ENCODE measurements at places on chromosomes 12 and 14. TPM values are rescaled to one million over a fixed set of nuclear protein-coding genes. Genes with fewer than 3 reads are reported as not detected.
A peak's percentile ranks its signal among the peaks of the same experiment; 100 is the strongest.

ZDHHC22 gene
- not detected for total RNA-seq

DNA sequence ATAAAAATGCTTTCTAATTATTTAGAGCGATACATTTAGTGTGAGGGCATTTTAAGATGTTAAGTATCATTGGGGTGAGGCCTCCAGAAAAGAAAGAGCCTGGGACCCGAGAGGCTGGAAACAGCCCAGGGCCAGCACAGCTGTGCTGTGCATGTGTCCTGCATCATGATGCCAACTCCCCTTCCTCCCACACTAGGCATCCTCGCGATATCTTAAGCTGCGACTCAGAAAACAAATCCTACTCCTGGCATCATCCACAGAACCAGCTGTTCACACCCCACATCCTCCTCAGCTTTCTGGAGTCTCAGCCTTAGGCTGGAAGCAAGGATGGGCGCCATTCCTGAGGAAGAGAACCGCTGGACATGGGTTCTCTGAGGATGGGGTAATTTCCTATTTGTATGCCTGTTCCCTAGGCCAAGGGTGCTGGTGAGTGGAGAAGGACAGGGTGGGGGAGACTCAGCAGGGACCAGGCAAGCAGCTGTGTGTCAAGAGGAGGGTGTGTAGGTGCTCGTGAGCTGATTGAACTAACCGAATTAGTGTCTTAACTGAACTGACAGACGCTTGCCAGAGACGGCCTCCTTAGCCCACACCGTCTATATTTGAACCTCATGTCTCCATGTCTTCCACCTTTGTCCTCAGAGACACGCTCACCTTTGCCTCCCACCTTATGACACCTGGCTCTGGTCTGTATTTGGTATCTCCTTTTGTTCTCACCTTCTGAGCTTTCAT lies 15.6 kb upstream of the MCRS1 start:
- no peak overlapping the region for H3K4me3 ChIP-seq
- H3K27me3 ChIP-seq, result no peaks in the 10 kb centered on the region
- no peaks in the 10 kb centered on the region for H3K4me1 ChIP-seq
- DNase-seq, result no peak
- H3K36me3 ChIP-seq, result no peaks in the 10 kb centered on the region

DNA sequence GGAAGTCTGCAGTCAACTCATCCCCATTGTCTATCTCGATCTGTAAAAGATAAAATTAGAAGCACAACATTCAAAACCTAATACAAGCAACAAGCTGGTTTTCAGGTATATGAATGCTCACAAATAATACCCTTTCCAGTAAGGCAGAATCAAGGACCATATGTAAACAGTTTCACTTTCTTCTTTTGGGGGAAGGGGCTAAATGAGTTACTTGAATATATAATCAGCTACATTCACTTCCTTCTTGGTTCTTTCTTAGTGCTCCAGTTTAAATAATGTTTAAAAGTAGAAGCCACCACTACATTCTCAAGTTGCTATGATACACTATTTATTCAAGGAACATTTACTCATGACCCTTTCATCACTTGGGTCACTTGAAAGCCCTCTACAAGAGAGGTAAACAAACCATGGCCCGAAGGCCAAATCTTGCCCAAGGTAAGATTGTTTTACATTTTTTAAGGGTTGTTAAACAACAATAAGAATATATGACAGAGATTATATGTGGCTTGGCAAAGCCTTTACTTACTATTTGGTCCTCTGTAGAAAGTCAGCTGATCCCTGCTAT lies 10.3 kb downstream of the TWF1 start:
- H3K27me3 ChIP-seq, result no peaks in the 10 kb centered on the region
- no peak for DNase-seq
- no peaks in the 10 kb centered on the region for H3K4me1 ChIP-seq

RNASE1 gene
- 1,186 TPM for total RNA-seq

DNA sequence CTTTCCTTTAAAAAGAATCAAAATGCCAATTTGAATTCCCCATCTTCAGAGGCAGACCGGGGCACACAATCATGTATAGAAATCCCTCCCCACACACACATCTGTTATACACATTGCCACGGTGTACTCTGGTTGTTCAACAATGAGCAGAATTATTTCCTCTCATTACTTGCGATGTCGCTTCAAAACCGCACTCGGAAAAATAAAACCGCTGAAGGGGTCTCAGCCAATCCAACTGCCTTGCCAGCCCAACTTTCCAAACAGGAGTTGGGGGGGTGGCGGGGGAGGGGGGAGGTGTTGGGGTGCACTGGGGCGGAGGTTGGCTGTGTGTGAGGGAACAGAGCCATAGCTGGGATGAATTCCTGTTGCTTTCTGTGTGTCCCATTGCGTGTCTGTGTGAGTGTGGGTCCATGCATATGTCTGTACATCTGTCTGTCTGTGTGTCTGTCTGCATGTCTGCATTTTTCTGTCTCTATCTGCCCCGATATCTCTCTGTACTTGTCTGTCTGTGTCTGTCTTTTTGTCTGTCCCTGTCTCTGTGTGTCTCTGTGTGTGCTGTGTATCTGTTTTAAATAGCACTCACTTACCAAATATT lies 163.6 kb upstream of the TBX3 start:
- H3K27me3 ChIP-seq, result no peaks in the 10 kb centered on the region
- DNase-seq, result no peak
- no peaks in the 10 kb centered on the region for H3K36me3 ChIP-seq
- H3K4me1 ChIP-seq, result no peaks in the 10 kb centered on the region

GRCh38 chr14:63853831-63854293 lies 1.1 kb downstream of the SYNE2 start:
- H3K27me3 ChIP-seq, result no peaks in the 10 kb centered on the region
- no peaks in the 10 kb centered on the region for H3K36me3 ChIP-seq
- peak overlapping the region; percentile 97 for H3K27ac ChIP-seq
- peak; percentile 81 for DNase-seq

DNA sequence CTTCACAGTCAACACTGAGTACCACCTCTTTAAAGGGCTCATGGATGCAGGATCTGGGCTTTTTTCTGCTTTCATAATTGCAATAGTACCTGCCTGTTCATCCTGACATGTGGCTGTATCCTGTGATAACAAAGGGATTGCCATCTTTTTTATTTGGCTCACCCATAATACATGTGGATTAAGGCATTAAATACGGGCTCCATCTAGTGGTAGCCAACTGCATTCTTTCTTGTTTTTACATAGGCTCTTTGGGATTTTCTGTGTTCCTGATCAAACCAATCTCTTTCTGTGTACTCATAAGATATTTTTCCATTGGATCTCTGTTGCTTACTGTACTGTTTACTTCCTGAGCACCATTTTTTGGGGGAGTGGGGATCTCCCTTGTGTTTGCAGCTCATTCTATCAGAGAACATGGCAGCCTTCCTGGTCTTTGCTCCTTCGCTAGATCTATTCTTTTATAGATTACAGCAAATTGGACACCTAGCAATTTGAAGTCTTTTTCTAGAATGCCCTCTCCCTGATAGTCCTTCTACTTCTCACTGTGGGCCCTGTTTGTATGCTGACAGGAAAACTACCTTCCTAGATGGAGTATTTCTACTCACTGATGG lies 723.4 kb upstream of the MDGA2 start:
- H3K27me3 ChIP-seq, result no peaks in the 10 kb centered on the region
- H3K36me3 ChIP-seq, result no peaks in the 10 kb centered on the region
- no peaks in the 10 kb centered on the region for H3K4me1 ChIP-seq
- no peak overlapping the region for H3K27ac ChIP-seq

LLPH gene
- total RNA-seq, result 3.9 TPM

DNA sequence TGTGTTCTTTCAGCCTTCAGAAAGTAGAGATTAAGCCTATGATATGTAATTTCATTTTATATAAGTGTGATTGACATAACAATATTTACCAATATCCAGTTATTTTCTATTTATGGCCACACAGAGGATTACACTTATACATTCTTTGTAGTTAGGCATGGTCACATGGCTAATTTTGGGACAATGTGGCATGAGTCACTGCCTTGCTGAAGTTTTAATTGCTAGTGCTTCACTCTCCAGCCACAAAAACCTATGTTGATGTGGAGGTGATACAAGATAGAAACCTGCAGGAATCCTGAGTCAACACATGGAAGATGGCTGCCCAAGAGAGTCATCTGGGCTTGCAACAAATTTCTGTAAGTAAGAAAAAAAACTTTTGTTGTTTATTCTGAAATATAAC lies 17.0 kb downstream of the CLEC14A start:
- H3K4me3 ChIP-seq, result no peak overlapping the region
- H3K27me3 ChIP-seq, result no peaks in the 10 kb centered on the region
- H3K36me3 ChIP-seq, result no peaks in the 10 kb centered on the region
- no peaks in the 10 kb centered on the region for H3K4me1 ChIP-seq
- no peak overlapping the region for H3K27ac ChIP-seq

All from breast epithelium (tissue), 4 donors.